Hippocampal formation (tissue), 2 donors: ENCODE measurements at places on chromosomes 13 and 19.
A peak's percentile ranks its signal among the peaks of the same experiment; 100 is the strongest.

DNA sequence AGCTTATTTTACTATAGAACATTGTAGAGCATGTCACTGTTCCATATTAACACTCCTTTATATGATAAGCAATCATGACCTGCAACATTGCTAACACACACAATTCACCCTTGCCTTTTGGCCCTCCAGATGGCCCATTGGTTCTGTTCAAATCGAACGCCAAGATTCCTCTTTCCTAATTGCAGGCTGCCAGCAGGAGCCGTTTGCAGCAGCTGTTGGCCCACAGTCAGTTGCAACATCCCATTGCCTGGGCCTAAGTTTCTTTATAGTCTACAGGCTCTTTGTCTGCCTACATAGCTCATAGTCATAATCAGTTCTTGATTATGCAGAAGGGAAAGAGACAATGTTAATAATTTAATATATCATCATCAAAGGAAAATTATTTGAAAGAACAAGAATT lies 37.6 kb downstream of the KCTD12 start:
- DNase-seq: no peak

DNA sequence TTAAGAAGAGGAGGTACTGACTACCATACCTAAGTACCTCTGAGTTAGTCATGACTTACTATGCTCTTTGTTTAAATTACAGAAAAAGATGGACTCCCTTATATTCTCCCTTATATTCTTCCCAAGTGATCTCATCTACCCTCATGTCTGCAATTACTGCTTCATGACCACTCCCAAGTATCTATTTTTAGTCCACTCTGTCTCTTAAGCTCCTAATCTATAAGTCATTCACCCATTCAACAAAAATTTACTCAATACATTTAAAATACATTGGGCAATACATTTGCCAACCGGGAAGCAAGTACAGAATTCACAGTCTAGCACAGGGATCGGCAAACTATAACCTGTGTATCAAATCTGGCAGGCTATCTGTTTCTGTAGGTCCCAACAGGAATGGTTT lies 42.6 kb downstream of the KPNA3 start:
- DNase-seq: no peak

DNA sequence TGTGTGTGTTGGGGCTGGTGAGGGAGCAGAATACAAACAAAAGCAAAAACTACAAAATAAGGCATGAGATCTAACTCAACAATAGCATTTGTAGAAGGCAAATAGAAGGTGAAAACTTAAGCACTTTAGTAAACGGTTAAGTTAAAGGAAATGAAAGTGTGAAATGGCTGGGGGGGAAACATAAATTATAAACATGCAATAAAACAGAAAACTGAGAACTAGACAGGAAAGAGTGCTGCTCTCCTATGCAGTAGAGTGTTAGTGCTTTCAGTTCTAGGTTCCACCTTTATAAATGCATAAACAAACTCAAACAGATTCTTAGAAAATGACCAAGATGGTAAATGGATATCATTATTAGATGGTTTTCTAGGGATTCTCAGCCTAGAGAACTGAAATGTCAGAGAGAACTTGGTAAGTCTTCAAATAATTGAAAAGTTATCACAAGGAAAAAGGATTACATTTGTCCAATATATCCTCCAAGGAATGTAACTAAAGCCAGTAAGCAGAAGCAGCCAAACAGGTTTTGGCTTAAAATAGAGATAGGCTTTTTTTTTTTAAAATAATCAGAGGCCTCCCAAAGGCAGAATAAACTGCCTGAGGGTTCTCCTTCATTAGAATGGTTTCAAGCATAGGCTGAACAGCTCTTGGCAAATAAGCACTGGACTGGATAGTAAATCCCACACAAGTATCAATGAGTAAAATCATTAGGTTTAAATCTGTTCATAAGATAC lies 23.3 kb downstream of the RBM26 start:
- no peak for DNase-seq

GRCh38 chr13:50910485-50910805 lies 854 bp downstream of the RNASEH2B start:
- DNase-seq: peak; percentile 70

GRCh38 chr19:56332695-56333094 lies 18.1 kb upstream of the ZSCAN5A start:
- DNase-seq: no peak
